ENCODE measurements at places on chromosomes 5 and 9.

- DNase-seq = no peak
These were observed 111.8 kb upstream of the FCN2 start for GRCh38 chr9:134768709-134769351.

GRCh38 chr5:168989731-168990505 is 311.0 kb downstream of the SLIT3 start:
- no peak for DNase-seq

GRCh38 chr5:57635146-57635777 is 152.7 kb upstream of the ACTBL2 start:
- DNase-seq = no peak

GRCh38 chr9:133041958-133042357 is 11.2 kb downstream of the GTF3C5 start:
- no peak for DNase-seq

- no peak for DNase-seq
These were observed 229.7 kb upstream of the PIK3R1 start for GRCh38 chr5:67985686-67986387.

- DNase-seq = no peak
These were observed 1.5 kb downstream of the NDFIP1 start for GRCh38 chr5:142110046-142110531.

DNA sequence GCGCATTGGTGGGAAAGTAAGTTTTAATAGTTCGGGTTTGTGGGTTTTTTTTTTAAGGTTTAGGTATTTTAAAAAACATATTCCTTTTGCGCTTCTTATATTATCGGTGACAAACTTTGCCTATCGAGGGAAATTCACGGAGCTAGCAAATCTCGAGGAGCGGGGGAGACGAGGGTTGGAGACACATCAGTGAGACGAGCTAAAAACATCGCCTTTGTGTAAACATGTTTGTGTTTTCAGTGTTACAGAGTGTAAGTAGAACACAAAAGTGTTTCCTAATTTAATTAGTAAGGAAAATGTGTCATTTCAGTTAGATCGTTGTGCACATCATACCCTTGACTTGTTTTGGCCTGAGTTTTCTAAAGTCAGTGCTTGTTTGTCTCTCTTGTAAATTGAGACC is 945 bp downstream of the BTF3 start:
- DNase-seq = no peak

DNA sequence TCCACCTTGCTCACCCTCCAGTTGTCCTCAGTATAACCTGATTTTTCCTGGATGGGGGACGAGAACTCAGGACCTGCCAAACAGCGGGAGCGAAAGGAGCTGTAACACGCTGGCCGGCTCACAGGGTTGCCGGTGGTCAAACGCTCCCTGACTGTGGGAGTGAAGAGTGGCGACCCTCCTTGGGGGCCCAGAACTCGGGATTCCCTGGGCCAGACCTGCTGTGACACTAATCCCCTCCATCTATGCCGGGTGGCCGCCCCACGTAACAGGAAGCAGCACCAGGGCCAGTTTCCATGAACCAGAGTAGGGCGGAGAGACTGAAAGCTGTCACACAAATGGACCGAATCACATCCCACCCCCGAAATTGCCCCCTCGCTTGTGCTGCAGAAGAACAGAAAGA is 1809.2 kb upstream of the ACO1 start:
- DNase-seq = no peak

GRCh38 chr5:96714951-96715451 is 52.8 kb downstream of the CAST start:
- no peak for DNase-seq

DNA sequence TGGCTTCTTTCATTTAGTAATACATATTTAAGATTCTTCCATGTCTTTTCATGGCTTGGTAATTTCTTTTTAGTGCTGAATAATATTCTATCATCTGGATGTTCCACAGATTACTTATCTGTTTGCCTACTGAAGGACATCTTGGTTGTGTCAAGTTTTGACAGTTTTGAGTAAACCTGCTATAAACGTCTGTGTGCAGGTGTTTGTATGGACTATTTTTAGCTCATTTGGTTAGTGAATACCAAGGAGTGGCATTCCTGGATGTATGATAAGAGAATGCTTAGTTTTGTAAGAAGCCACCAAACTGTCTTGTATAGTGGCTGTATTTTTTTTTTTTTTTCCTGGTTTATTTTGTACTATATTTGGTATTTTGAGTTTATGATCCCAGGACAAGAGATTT is 38.4 kb downstream of the PRRC1 start:
- no peak for DNase-seq

GRCh38 chr5:83503662-83504061 is 32.1 kb downstream of the VCAN start:
- no peak for DNase-seq

- DNase-seq = no peak
These were observed 50.4 kb downstream of the DAP start for GRCh38 chr5:10710513-10711128.

- DNase-seq = no peak
These were observed 184.0 kb upstream of the ACTBL2 start for GRCh38 chr5:57666582-57666981.

DNA sequence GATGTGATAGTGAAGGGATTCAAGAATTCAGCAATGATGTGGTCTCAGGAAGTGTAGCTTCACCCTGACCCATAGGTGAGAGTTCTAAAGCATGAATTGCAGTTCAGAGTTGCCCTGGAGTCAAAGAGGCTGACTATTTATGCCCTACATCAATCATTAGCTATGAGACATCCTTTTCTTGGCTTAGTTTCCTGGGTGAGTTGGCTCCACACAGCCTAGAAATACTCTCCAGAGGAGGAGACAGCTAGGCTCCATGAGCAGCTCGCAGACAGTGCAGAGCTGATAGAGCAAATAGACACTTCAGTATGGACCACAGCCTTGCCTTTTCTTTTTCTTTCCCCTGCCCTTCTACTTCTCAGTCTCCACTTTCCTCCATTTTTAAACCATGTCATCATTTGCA is 1651.8 kb downstream of the MAT2B start:
- DNase-seq = no peak

GRCh38 chr9:75117564-75117963 is 29.2 kb downstream of the OSTF1 start:
- no peak for DNase-seq

DNA sequence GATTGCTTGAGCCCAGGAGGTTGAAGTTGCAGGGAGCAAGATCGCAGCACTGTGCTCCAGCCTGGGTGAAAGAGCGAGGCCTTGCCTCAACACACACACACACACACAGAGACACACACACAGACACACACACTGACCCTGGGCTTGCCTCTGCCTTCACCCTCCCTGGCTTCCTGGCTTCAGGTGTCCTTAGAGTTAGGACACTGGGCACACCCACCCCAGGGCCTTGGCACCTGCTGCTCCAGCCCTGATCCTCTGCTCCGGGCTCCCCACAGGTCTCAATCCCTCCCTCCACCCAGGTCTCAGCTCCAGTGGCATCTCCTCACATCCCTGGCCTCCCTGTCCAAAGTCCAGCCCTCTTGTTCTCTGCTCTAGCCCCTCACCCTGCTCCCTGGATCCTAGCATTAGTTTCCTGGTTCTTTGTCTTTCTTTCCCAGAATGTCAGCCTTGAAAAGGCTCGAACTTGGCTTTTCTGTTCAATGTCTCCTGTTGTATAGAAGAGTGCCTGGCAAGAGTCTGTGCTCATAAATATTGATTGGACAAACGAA is 212.9 kb downstream of the C9orf50 start:
- DNase-seq = no peak

DNA sequence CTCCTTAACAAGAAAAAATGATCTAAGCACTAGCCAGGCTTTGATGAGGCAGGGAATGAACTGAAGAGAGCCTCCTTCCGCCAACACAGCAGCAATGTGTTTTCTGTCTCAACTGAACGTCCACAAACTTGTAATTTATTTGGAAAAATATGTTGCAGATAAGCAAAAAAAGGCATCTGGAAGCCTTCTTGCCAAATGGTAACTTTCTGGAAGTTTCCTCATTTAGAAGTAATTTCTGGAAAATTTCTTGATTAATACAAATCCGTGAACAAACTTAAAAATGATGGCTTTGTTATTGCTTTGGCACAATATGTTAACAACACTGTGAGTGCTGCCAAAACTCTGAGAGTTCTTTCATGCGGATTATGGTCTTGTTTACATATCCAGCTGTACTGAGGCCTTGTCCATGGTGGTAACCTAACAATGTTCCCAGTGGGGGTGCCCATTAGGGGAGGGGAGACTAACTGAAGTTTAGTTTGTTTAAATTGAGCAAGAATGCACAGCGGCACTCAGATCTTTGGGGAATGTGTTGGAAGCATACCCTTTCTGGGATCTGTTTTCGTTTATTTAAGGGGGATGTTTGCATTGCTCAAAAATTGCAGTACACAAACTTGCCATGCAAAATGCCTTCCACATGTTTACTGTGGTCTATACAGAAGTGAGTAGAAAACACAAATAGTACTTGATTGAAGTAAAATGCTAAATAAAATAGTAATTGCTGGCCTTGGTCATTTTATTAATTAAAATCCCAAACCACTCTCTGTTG is 334.7 kb downstream of the NR2F1-AS1 start:
- no peak for DNase-seq

DNA sequence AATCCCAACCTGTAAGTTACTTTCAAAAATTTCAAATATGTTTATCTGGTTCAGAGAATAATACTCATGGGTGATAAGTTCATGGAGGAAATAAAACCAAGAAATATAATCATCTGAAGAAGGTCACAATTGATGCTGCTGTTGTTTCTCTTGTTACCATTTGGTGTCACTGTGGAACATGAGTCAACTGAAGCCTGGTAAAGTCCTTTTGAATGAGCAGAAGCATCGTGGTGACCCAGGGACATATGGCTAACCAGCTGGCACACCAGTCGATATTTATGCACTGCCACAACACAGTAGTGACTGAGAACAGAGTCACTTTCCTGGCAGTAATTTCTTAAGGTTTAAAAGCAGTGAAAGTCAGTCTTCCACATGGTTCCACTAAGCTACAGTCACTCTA is 612.9 kb upstream of the TLE4 start:
- DNase-seq = no peak

- DNase-seq = no peak
These were observed 165.5 kb downstream of the SYK start for GRCh38 chr9:90967145-90967538.

- DNase-seq = no peak
These were observed 62.8 kb upstream of the LMX1B start for GRCh38 chr9:126550891-126551351.

DNA sequence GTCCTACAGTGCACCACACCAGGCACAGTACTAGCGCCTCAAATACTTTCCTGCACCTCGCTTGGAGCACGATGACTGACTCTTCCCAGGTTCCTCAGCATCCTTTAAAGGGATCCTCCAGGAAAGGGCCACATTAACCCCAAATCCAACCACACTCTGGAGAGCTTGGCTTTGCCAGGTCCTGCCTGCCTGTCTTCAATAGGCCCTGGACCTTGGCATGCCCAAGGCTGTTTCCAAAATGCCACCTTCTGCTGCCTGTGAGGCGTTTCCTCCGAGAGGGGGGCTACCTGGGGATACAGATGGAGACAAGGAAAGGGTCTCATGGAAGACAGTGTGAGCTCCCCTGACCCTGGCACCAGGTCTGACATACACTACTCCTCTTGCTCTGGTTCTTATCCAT is 169.9 kb downstream of the DAB2IP start:
- DNase-seq = no peak

Measured in stimulated activated CD4-positive, alpha-beta T cell treated with anti-CD3 and anti-CD28 coated beads, Interleukin-12 subunit alpha, Interleukin-12 subunit beta, amount 100 ng/mL, for 48 hours (primary cell).